Left renal cortex interstitium (tissue), 4 donors: ENCODE measurements at places on chromosomes 6 and 20.

GRCh38 chr20:34859826-34860545, 12.7 kb downstream of the GGT7 start:
- no peak for DNase-seq

GRCh38 chr6:24997231-24997630, 61.5 kb upstream of the RIPOR2 start:
- DNase-seq = no peak

DNA sequence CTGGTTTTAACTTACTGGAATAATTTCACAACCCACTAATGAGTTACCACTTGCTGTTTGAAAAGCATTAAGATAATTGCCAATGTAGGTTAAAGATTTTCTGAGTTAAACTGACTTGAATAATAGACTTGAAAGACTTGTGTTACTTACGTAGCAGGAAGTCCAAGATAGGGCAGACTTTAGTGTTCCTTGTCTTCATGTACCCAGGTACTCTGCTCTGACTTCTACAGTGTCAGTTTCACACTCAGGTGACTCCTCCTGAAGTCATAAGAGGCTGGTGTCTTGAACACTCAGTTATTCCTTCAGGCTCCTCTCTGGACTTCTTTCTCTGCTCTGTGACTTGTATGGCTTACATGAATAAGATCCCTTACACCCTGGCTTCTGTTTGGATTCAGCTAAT, 76.3 kb upstream of the SGK1 start:
- no peak for DNase-seq

DNA sequence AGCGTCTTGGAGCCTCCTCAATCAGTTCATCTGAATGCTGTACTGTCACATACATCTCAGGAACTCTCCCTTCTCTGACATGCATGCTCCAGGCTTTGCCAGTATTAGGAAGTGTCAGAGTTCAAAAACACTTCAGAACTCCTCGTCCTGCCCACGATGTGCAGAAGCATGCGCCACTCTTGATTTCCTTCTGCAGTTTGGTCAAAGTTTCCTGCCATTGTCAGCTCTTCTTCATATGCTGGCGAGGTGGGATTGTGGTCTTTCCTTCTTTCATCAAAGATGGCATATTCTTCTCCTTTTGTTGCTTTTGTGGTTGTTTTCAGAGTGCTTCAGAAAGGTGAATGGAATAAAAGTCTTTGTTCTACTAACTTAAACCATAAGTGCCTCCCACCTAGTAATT, 21.0 kb downstream of the SLC13A3 start:
- DNase-seq = no peak

- DNase-seq = no peak
Measured at GRCh38 chr6:21219241-21219640, 374.3 kb upstream of the SOX4 start.

- DNase-seq = no peak
Measured at GRCh38 chr6:16092990-16093389, 35.9 kb upstream of the MYLIP start.

DNA sequence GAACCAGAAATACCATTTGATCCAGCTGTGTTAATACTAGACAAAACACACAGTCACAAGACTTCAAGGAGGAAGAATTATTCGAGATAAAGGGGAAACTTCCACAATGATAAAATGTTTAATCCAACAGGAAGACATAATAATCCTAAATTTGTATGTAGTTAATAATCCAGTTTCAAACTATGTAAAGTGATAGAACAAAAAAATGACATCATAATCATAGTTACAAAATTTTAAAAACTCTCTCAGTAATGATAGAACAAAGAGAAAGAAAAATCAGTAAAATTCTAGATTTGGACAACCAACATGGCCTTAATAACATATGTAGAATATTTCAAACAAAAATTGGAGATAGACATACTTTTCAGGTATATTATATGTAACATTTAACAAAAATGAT, 38.9 kb downstream of the LINC00237 start:
- no peak for DNase-seq

DNA sequence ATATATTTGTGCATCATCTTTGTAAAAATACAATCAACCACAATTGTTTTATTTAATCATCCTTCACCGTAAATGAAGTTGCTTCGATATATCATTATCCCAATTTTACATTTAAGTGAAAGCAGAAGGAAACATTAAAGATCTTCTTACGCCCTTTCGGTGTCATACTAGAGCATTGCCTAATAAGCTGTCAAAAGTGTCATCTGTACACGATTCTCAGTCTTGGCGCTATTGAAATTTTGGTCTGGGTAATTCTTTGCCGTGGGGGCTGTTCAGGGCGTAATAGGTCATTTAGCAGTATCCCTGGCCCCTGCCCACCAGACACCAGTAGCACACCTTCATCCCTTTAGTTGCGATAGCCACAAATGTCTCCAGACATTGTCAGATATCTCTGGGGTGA, 40.4 kb upstream of the TMEM170B start:
- DNase-seq = no peak

GRCh38 chr20:35886537-35886936, 67.8 kb downstream of the SCAND1 start:
- no peak for DNase-seq

GRCh38 chr20:7850775-7851490, 89.3 kb downstream of the HAO1 start:
- no peak for DNase-seq

GRCh38 chr6:126811321-126811720, 307.1 kb upstream of the RSPO3 start:
- no peak for DNase-seq

DNA sequence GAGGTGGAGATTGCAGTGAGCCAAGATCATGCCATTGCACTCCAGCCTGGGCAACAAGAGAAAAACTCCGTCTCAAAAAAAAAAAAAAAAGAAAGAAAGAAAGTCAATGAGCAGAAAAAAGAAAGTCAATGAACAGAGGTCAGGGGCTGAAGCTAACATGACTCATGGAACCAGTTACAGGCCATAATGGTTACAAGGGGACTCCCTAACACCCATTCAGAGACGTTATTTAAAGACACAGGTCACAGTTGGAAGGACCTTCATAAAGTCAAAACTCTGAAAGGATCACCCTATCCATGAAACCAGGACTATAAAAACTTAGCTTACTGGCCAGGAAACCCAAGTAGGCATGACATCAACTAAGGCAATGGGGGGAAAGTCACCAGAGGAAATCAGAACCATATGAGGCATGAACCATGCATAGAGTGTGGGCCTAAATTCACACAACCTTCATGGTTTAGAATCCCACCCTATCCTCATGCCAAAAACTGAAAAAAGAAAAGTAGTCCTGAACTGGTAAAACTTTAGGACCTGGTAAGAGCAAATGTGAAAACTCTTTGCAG, 18.2 kb downstream of the FBXL4 start:
- DNase-seq = no peak

DNA sequence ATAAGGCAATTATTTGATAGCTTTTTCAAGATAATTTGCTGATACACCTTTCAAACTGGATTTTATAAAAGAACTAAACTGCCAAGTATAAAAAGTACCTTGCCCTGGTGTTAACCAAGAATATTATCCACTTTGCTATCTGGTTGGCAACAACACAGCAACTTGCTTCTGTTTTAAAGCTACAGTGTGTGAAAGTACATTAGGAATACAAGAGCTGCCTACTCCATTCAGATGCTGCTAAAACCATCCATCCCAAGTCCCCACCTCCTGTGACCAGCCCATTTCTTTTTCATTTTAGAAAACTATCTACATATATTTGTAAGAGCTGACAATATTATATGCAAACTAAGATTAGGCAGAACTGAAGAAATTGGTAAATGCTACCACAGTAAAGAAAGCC, 12.8 kb downstream of the CLDN20 start:
- no peak for DNase-seq

DNA sequence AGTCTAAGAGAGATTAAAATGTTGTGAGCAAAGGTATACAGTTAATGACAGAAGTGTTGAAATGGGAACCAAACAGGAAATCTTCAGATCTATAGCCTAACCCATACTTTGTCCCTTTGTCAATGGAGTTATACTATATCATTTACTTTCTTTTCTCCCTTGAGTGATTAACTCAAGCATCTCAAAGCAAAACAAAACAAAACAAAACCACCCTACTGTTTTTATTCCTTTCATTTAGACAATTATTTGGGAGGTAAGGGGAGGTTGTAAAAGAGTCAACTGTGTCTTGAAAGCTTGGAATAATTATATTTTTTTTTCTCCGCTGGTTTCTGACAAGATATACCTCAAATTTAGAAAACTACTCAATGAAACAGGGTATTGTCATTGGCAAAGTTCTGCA, 139.8 kb upstream of the HMGN3 start:
- no peak for DNase-seq

DNA sequence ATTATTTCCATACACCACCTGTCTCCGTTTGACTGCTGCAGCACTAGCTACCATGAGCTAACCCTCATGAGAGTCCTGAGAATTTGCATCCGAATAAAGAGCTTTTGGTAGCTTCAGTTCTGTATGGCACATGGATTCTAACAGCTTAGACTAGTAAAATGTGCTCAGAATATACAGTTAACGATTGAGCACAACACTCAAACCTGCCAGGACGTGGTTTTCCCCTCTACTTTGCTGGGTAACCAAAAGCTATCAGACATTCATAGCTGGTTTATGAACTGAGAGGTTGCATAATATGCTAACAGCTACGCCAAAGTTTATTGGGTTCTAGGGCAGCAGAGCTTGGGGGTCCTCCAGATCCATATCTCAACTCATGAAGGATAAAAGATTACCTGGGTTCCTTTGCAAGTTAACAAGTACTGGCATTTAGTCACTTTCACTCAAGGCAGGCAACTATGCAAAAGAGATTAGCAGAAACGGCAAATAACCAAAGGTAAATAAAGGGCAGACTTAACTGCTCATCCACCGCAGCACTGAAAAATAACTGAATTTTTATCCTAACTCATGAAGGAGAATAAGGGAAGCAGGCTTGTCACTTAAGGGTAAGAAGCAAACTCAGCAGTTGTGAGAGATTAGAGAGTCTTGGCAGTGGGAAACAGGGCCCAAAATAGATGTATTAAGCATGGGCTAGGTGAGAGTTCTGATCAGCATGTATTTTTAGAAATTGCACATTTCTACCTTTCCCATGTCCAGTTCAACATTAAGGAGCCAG, 29.4 kb downstream of the NUDT3 start:
- DNase-seq = no peak

DNA sequence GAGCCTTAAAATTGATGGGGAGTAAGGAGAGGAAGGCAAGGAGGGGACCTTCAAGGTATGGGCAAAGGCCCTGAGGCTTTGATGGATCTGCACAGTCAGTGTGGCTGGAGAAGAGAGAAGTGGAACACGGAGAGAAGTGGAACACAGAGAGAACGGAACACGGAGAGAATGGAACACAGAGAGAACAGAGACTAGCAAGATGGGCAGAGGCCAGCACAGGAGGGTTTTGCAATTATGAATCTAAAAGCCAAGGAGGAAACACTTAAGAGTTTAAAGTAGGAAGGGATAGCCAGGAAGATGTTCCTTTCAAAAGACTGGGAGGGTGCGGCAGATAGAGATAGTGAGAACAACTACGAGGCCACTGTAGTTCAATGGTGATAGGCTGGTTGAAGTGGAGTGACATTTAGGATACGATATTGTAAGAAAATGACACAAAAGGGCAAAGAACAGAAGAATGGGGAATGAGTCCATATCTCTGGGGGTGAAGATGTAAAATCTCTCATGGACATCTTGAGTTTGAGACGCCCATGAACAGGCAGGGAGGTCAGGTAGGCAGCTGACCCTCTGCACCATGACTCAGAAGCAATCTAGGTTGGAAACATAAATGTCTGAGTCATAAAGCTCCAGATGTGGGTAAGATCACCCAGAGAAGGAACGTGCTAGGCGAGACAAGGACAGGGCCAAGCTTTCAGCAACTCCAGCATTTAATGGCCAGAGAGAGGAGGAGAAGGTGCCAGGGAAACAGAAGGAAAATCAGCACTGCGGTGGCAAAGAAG, 25.4 kb downstream of the ZMYND8 start:
- no peak for DNase-seq

GRCh38 chr6:110755411-110755834, 59.8 kb downstream of the CDK19 start:
- no peak for DNase-seq

- DNase-seq = no peak
Measured at GRCh38 chr6:90521955-90522354, 64.9 kb downstream of the MAP3K7 start.

DNA sequence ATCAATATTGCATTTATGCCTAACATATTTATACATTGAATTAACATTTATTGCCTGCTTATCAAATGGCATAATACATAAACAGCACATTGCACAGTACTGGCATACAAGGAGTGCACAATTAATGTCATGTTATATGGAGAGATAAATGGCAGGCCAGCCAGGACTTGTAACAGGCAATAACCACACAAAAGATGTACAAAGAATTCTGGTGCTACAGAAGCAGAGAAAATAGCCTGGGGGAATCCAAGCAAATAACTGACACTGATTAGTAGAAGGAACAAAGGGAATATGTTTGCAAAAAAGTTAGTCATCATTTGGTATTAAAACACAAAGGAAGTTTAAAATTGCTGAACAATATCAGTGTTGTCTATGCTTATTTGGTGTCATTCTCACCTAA, 27.3 kb downstream of the COL21A1 start:
- no peak for DNase-seq

DNA sequence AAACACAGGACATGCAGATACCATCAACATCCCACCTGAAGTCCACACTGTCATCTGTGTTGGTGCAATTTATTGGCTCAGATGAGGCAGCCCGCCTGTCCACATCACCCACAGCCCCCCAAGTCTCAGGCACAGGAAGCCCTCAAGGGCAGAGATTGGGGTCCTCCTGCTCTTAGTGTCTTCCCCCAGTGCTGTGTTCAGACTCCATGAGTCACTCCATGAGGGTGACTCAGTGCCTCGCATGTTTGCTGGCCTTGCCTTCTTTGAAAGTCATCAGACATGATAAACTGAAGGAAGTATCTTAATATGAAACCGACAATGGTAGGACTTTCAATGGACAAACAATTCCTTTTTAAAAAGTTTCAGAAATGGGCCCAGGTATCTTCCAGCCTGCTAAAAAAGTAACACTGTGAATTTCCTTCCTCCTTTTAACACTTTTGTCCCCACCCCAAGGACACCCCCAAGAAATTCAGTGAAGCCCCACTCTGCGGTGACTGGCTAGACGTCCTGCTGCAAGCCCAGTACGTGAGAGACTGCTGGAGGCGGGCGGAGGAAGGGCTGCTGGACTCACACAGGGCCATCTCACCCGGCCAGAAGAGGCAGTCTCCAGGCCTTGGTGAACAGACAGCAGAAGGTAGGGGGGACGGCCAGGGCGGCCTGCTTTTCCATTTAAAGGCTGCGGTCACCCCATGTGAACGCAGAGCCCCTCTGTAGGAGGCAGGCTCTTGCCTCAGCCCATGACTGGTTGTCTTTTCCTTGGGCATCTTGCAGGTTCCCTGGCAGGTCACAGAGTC, 43.0 kb upstream of the KCNK16 start:
- no peak for DNase-seq
